ENCODE measurements at places on chromosomes 16 and 17.

DNA sequence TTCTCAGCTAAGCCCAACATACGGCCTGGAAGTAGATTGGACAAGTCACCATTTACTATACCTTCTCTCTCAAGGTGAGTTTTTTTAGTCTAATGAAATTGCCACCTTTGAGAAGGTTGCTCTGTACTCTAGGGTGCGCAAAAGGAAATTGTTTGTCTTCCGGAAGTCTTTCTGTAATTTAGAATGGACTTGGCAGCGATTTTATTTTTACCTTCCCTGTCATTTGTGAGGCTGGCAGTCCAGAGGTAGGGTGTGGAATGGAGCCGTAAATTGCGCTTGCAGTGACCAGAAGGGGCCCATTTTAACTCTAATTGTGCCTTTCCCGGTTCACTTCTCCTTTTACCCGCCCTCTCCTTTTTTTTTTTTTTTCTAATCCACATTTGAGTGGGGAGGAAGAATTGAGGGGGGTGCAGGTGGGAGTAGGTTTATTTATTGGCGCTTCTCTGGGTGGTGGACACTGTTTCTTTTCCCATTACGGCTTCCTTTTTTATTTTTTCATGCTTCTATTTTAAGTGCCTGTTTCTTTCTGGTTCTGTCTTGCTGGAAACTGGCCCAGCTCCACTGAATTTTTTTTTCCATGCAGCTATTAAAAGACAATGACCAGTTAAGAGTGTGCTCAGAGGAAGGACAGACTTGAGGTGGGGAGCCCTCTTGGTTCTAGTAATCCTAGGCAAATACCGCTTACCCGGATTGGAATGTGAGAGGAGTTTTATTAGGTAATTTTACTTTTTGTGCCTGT is 89.7 kb upstream of the CLEC18A start:
- DNase-seq: peak; percentile 40

- DNase-seq: no peak
Measured at GRCh38 chr16:9128346-9129342, 37.2 kb downstream of the HAPSTR1 start.

- peak; percentile 40 for DNase-seq
Measured at GRCh38 chr16:11699234-11699894, 31.1 kb downstream of the SNN start.

DNA sequence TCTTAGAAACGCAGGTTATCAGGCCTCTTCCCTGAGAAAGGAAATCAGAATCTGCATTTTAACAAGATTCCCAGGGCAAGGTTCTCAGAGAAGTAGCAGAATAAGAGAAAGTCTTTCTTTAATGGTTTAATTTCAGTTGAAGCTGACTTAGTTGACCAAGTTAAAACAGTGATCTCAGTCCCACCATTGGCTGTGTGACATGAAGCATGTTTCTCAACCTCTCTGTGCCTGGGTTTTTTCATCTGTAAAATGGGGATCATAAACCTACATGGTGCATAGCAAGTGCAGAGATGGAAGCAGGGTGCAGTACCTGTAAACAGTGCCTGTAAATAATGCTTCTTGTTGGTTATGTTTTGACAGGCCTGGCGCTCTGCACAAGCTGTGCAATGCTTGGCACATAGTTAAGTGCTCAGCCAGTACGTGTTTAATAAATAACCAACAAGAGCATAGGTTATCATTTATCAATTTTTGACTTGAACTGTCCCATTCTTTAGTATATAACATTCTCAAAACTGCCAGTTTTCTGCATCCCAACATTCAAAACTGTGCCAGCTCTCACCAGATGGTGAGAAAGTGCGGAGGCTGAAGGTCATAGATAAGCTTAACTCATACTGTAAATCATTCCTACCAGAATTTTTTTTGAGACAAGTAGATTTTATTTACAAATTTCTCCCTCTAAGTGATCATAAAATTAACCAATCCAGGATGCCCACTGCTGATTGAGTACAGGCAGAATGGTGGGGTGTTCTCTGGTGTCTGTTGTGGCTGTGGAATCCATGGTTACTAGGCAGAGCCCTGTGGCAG is 6.9 kb downstream of the C17orf67 start:
- DNase-seq: no peak

GRCh38 chr17:27760069-27760885 is 40.1 kb downstream of the NOS2 start:
- peak; percentile 42 for DNase-seq

DNA sequence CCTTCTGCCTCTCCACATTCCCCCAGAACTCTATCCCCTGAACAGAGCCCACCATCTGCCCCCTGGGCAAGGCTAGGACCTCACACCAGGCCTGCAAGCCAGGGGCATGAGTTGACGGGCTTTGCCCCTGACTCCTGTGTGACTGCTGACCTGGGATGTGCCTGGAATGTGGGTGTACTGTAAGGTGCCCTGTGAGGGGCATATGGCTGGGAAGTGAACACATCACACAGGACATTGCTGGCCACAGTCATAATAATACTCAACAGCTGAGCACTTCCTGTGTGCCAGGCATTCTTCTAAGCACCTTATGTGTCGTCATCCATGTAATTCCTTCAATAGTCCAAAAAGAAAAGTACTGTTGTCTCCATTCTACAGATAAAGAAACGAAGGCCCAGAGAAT is 13.3 kb downstream of the CES4A start:
- DNase-seq: no peak

DNA sequence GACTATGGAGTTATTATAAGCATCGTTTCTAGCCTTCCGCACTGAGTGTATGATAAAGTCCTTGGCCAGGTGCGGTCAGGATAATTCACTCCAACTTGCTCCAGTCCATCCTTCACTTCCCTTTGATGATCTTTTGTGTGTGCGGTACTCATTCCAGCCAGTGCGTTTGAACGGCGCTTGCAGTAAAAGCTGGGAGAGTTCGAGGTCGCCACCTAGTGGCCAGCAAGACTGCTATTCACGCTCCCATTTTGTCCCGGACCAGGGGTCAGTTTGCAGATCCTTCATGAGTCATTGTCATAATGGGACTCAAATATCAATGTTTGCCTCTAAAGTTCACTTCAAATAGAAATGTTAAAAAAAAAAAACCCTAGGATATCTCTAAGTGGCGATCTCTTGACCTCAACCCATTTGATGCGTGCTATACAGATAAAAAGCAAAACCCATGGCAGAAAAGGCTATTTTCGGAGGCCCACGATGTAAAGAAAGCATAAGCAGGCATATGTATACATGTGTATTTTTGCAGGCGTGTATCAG is 417.1 kb downstream of the TMEM114 start:
- DNase-seq: peak; percentile 89

GRCh38 chr17:81388612-81389367 is 6.5 kb upstream of the BAHCC1 start:
- DNase-seq: peak; percentile 80

DNA sequence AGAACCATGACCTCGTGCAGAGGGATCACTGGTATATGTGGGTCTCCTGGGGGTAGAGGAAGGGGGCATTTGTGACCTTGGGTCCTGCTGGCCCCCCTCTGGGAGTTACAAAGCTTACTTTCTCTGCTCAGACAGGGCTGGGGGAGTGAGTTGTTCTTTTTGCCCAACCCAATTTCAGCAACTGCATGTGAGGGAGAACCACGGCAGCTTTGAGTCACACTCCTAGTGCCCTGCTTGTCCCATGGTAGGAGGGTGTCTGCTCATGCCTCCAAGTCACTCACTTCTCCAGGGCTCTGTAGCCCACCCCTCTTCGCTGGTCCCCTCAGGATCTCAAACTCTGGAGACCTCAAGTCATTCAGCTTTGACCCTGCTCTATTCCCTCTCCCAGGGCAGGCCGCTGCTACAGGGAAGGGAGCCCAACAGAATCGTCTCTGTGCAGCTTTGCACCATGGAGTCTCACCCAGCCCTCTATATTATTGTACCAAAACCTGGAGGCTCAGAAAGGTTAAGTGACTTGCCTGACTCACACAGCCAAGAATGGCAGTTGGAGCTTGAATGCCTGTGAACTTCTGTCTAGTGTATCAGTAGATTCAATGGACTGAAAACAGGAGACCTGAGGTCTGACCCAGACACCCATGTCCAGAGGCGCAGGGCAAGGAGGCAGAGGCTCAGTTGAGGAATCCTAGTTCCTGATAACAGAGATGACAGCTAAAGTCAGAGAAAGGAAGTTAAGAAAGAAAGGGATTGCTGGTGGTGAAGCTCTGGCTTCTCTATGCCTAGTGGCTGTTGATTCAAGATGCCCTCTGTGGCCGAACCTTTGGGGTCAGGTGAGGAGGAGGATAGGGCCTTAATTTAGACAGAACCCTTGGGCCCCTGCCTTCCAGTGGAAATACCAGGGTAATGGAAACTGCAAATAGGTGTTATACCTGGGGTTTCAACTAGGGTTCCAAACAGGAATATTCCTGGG is 14.6 kb upstream of the ETV4 start:
- no peak for DNase-seq

DNA sequence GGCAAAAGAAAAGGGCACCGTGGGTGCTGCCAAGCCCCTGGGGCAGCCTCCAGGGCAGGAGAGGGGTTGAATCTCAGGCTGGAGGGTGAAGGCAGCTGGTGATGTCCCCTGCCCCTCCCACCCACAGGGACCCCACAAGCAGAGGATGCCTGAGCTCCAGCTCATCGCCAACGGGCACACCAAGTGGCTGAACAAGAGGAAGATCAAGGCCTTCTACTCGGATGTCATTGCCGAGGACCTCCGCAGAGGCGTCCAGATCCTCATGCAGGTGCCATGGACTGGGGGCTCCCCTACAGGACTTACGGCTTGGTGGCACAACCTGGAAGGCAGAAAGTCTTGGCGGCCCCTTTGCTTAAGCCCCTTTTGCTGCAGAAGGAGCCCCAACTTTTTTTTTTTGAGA is 21.8 kb downstream of the SLC12A3 start:
- no peak for DNase-seq

DNA sequence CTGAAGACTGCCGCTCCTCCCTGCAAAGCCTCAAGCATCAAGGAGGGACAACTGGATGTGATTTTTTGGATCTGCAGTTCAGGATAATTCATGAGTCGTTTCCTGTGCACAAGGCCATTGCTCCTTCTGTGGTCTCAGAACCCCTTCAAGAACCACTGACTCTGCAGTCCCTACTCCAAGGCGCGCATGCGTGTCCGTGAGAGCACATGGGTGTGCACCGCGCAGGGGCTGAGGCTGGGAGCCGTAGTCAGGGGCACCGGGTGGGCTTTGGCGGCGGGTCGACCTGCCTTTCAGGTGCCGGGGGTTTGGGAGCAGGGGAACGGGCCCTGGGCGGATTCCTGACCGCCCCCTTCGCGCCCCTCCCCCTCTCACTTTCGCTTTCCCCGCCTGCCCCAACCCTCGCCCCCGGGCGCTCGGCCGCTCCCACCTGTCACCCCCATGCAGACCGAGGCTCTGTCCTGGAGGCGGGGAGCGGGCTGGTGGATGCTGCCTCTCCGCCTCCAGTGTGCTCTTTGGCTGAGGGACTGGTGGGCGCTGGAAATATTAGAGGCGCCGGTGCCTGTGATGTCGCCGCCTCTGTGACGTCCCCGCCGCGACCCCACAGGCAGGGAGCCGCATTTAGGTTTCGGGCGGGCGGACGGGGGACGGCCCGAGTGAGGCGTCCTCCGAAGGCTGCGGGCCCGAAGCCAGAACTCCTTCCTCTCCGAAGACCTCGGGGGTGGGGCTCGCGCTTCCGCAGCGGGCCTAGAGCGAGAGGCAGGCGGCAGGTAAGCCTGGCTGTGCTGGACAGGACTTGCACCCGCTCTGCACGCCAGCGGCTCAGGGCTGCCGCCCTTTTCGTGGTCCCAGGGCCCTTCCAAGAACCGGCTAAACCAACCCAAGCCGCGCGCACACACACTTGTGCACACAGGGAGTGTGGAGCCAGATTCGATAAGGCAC is at the start of gene SPATA32:
Gene SPATA32 (minus strand): TSS at position 518 of the 939 bp plus-strand sequence. CDS start 78 bp downstream, at position 440.
- peak; percentile 73 for DNase-seq

DNA sequence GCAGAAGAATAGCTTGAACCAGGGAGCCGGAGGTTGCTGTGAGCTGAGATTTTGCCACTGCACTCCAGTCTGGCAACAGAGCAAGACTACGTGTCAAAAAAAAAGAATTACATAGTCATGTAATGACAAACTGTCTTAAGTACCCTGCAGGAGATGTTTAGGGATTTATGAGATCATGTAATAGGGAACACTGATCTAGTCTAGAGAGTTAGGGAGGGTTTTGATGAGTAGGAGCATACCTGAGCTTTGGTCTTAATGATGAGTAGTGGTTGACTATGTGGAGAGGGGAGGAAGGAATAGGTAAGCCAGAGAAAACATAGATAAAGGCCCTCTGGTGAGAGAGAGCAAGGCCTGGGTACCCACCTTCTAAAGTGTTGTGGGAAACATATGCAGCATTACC is 30.1 kb upstream of the NF1 start:
- no peak for DNase-seq

DNA sequence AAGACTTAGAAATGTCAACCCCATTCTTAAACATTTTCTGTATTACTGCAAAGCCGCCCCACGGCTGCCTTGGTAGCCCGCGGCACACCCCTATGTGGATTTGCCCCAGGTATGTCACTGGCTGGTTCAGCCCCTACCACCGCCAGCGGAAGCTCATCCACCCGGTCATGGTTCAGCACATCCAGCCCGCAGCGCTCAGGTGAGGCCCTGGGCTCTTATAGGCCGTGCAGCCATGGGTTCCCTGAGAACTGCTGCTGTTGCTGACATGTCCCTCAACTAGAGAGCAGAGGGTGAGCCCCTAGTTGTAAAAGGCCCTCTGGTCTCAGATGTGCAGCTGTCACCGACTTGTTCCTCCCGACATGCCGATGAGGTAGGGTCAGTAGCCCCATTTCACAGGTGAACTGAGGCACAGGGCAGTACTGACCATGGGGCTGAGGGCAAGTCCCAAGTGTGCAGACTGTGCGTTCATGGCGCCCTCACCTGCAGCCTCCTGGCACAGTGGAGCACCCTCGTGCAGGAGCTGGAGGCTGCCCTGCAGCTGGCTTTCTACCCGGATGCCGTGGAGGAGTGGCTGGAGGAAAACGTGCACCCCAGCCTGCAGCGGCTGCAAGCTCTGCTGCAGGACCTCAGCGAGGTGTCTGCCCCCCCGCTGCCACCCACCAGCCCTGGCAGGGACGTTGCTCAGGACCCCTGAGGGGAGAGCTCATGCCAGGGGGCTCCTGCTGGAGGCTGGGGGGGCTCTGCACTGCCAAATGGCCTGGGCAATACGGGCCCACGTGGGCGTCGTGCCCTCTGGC is 8.7 kb downstream of the CYBC1 start:
- DNase-seq: no peak

GRCh38 chr17:885971-886571 is 93.5 kb downstream of the NXN start:
- no peak for DNase-seq

DNA sequence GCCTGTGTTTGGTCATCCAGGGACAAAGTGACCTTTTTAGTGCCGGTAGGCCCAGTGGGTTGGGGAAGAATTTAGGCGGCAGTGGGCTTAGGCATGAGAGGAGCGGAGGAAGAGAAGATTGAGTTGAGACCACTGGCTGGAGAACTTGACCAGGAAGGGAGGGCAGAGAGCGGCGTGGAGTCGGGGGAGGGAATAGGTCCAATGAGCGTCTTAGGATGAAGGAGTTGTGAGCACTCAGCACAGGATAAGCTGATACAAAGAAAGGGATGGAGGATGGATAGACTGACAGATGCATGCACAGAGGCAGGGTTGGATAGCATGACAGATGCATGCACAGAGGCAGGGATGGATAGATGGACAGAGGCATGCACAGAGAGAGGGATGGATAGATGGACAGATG is 8.0 kb downstream of the IL32 start:
- DNase-seq: no peak

- DNase-seq: peak; percentile 14
Measured at GRCh38 chr16:75044800-75045361, 46.1 kb downstream of the ZNRF1 start.
